ENCODE measurements at places on chromosomes 12 and 14.
A peak's percentile ranks its signal among the peaks of the same experiment; 100 is the strongest.

DNA sequence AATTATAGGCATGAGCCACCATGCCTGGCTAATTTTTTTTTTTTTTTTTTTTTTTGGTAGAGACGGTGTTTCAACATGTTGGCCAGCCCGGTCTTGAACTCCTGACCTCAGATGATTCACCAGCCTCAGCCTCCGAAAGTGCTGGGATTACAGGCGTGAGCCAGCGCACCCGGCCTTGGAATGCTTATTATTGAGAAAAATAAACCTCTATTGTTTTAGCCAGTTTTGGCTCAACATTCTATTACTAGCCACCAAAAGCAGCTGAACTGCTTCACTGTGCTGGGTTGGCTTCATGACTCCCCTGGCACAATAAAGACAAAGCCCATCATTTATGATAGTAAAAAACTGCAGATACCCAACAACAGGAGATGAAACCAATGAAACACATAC is 93.5 kb upstream of the CEP83 start:
- DNase-seq = no peak

DNA sequence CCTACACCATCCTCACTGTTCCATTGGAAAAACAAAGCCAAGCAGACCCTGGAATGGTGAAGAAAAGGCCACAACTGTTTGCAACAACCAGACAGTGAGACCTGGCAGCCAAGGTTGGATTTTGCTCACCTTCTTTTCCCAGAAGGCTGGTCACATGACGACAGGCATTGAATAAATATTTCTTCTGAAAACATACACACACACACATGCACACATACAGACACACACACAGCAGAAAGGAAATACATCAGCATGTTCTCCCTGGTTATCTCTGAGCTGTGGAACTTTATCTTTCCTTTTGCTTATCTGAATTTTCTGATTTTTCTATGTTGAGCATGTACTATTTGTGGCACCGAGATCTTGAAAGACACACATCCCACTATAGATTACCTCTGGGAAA is 38.0 kb upstream of the CCDC60 start:
- DNase-seq = no peak

GRCh38 chr12:32365473-32366064 is 33.8 kb upstream of the FGD4 start:
- DNase-seq = peak; percentile 33

DNA sequence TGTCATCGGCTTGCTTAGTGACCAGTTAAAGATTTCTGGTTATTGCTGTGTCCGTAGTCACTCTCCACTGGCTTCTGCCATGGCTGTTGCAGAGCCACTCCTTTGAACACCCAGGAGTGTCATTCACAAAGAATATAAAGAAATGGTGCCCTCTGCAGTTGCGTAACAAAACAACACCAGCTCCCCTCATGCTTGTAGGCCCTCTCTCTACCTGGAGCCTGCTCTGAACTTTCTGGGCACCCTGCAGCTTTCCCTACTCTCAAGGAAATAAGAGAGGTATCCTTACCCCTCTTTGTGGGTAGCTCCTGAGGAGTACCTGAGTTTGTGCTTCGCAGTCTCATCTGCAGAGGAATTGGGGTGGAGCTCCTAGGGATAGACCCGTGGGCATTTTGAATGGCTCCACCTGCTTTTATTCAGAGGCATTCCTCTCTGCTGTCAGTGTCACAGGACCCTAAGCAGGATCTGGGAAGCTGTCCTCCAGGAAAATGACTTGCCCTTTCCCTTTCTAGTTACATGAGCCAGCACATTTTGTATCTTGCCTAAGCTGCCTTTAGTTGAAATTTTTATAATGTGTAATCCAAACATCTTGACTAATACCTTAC is 97.2 kb upstream of the TMEM260 start:
- no peak for DNase-seq

DNA sequence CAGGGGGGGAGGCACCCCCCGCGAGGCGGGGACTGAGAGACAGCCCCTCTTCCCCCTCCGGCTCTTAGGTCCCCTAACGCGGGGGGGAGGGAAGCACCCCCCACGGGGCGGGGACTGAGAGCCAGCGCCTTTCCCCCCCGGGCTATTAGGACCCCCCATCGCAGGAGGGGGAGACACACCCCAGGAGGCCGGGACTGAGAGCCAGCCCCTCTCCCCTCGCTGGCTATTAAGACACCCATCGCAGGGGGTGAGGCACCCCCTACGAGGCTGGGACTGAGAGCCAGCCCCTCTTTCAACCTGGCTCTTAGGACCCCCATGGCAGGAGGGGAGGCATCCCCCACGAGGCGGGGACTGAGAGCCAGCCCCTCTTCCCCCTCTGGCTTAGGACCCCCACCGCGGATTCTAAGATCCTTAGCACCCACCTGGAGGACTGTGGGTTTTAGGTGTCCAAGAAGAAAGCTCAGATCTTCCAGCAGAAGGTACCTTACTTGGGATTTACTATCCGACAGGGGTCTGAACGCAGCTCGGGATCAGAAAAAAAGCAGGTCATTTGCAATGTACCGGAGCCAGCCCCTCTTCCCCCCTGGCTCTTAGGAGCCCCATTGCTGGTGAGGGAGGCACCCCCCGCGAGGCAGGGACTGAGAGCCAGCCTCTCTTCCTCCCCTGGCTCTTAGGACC is 197.8 kb upstream of the PZP start:
- DNase-seq = no peak

DNA sequence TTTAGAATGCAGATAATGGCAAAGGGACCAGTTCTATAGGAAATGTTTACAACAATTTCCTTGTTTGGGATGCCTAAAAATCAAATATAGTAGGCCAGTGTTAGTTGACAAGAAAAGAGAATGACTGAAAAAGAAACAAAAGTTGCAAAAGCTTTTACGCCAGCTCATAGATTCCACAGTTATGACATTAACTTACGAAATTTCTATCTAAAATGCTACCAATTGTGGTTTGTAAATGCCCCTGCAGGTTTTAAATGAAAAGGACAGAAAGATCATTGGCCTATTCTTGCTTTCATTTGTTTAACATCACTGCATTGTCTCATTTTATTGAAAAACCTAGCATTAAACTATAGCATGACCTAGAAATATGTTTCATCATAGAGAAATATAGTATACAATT is 345.8 kb downstream of the CCDC91 start:
- DNase-seq = peak; percentile 33

DNA sequence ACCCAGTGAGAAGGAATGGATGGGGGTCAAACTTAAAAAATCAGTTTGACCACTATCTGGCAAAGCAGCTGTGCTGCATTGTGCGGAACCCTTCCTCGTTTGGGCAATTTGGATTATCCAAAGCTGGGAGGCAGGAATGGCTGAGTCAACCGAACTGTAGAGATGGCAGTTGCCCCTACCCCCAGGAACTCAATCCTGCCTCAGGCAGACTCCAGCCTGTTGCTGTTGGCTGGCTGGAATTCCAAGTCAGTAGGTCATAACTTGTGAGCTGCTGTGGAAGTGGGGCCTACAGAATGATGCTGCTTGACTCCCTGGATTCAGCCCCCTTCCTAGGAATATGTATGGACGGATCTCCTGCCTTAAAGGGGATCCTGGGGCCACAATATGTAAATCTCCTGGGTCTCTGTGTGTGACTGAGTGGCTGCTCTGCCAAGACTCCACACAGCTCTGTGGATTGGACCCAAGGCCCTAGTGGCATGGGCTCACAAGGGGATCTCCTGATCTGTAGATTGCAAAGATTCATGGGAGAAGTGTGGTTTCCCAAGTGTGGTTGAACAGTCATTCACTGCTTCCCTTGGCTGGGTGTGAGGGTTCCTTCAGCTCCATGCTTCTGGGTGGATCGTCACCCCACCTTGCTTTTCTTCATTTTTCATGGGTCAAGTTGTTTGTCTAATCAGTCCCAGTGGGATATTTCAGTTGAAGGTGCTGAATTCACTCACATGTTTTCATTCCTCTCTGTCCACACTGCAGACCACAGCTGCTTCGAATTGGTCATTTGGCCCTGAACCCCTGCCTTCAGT is 19.2 kb downstream of the LUM start:
- no peak for DNase-seq

DNA sequence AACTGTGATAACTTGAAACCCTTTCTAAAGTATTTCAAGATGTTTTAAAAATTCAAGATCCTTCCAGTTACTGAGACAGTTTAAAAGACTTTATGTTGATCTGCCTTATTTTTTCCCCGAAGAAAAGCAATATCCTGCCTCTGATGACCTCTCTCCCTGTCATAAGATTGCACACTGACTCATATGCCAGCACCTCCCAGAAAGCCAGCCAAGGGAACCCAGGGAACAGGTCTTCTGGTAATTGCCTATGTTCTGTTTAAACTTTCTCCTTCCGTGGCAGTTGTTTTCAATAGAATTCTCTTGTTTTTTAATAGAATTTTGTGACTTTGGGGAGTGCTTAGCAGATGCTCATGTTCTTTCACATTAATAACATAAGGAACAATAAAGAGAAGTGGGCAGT is 300.2 kb upstream of the PRKD1 start:
- no peak for DNase-seq

DNA sequence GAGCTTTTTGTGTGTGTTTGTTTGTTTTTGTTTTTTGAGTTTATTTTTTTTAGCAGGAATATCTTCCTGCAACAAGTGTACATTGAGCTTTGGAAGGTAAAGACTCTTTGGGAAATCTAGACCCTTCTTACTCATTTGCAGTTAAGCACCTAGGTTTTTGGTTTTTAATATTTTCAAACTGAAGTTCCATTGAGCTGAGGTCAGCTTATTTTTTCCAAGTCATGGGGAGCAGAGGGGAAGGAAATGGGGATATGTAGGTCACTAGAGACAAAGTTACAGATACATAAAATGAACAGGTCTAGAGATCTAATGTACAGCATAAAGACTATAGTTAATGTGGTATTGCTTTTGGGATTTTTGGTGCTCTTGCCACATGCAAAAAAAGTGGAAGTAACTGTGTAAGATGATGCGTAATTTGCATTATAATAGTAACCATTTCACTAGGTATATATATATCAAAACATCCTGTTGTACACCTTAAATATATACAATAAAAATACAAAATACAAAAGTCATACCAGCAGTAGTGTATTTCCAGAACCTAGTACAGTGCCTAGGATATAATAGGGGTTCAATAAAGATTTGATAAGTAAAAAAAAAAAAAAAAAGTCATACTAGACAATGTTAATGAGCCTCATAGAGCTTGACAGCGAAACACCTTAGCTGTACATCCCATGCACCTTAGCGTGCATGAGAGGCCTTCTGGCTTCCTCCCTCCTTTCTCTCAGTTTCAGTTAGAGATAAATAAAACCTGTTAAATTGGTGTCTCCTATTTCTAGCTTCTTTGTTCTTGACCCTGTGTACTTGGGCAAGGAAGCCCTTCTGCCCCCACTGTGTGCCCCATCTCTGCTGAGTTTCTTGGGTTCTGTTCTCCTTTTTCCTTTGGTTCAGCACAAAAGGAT is 22.7 kb downstream of the CGRRF1 start:
- no peak for DNase-seq
